ENCODE measurements at places on chromosomes 3 and 15. TPM values are rescaled to one million over a fixed set of nuclear protein-coding genes. Genes with fewer than 3 reads are reported as not detected.

Gene TMEM207
- not detected for total RNA-seq

DNA sequence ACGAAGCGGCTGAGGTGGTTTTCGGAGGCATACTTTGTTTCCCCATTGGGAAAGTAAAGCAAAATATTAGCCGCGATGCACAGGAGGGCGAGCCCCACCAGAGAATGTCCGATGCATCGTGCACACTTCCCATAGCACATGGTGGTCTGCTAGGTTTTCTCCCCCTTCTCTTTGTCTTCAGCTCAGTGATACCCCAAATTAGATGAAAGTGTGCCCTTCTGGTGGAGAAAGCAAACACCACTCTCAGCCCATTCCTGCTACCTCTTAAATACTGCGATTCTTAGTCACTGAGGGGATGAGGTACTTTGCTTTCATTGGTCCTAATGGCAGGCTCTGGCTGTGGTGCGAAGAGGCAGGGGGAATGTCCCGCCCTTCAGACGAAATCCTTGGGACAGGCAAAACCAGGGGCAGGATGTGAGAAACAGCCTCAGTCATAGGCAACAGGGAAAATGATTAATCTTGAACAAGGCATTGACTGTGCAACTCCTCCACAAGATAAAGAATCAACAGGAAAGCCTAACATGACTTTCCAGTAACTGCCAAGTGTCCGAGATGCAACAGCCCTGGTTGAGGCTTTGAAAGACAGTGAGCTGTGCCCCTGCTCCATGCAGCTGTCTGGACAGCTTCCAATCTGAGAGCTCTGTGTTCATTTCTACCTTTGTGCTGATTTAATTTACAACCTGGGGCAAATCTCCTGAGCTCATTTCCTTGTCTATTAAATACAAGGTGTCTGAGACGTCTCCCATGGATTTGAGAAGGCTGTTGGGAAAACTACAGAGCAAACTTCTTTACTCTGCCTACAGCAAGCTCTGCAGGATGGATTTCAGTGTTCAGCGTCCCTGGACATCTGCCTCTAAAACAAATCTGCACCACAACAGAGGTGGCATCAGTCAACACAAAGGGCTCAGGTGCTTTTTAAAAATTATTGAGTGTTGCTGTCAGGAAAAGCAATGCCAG is at the start of gene TM4SF1:
TSS of gene TM4SF1 (minus strand) at position 242 of the 957 bp plus-strand sequence. CDS start at position 140, 102 bp downstream.
- DNase-seq = no peak

- DNase-seq = no peak
Measured at GRCh38 chr3:54033761-54034160, 88.6 kb upstream of the CACNA2D3 start.

DNA sequence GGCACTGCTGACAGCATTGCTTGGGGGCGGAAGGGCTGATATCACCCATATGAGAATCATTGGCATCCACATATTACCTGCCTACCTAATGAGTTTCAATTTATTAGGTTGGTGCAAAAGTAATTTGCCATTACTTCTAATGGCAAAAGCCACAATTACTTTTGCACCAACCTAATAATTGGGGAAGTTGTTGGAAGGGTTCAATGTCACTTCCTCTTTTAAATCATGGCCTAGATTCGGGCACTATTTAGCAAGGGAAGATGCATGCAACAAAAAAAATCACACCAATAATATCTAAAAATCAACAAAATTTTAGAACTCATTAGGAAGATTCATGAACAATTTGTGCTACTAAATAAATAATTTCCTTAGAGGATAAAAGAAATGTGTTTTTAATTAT is 56.0 kb upstream of the AGTR1 start:
- DNase-seq = no peak

DNA sequence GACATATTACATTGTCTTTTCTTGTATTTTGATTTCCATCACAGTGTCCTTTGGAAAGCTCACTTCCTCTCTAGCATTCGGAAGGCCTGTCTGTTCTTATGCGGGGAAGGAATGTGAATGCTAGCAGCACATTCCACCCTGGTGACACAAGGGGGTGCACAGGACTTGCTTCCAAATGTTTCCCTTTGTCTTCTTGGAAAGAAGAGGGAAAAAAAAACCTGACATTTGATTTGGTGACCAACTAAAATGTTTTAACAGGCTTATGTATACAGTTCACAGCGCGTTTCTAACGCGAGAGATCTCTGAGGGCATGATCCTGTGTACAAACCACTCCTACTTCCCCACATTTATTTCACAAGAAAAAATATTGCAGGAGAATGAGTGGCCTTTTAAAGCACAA is 107.6 kb upstream of the FXR1 start:
- no peak for DNase-seq

All from esophagus squamous epithelium (tissue), 5 donors.